ENCODE measurements at places on chromosomes 1 and 21.

- DNase-seq = peak; percentile 5
These were observed 673.6 kb upstream of the NR5A2 start for GRCh38 chr1:199353906-199354305.

DNA sequence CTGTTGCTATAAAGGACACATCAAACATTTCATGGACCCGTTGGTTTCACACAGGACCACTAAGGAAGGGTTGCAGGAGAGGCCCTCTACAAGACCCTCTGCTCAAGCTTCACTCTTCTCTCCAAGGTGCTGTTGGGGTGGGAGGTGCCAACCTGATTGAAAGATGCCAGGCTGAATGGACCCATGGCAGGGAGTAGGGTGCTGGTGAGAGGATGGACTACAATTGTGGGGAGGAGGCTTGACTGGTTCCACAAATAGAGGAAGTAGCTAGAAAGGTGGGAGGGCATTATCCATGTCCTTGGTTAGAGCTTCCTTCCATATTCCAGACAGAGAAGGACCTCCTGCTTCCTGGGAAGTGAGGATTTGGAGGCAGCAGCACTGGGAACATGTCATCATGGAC lies 167.6 kb upstream of the HMGB4 start:
- DNase-seq = no peak

- peak; percentile 87 for DNase-seq
These were observed 36.2 kb upstream of the LYST start for GRCh38 chr1:235902677-235903542.

GRCh38 chr1:38046333-38046883 lies at the start of gene POU3F1:
Gene POU3F1 (minus strand): TSS chr1:38046793. CDS start chr1:38046743, 50 bp downstream.
- no peak for DNase-seq

GRCh38 chr21:45004481-45005247 lies 64.8 kb downstream of the SLX9 start:
- peak; percentile 15 for DNase-seq

- peak; percentile 61 for DNase-seq
These were observed 383.5 kb downstream of the OMA1 start for GRCh38 chr1:58162952-58163550.

DNA sequence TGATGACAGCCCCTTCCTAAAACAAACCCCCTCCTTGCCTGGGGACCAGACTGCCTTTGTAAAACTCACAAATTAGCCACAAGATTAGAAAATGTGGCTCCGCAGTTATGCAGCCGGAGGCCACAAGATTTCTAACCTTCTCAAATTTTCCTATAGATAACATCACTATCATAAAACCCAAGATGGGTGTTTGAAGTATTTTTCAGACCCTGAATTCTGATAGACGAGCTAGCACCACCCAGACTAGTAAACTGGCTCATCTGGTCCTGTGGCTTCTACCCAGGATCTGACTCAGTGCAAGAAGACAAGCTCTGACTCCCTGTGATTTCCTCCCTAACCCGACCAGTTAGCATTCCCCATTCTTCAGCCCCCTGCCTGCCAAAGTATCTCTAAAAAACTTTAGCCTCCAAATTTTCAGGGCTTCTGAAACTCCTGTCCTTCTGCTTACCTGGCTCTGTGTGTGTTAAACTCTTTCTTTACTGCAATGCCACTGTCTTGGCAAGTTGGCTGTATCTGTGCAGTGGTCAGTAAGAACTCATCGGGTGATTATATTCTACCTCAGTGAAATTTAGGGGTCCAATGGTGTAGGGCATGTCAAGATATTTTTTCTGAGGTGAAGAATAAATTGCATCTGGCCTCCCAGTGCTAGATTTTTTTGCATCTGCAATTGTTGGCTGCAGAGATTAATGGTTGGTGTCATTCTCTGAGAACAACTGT lies 102.1 kb downstream of the S1PR1 start:
- DNase-seq = no peak

- no peak for DNase-seq
These were observed 1.9 kb upstream of the TEKT2 start for GRCh38 chr1:36081926-36082485.

- DNase-seq = no peak
These were observed 9.3 kb upstream of the F3 start for GRCh38 chr1:94550800-94551241.

DNA sequence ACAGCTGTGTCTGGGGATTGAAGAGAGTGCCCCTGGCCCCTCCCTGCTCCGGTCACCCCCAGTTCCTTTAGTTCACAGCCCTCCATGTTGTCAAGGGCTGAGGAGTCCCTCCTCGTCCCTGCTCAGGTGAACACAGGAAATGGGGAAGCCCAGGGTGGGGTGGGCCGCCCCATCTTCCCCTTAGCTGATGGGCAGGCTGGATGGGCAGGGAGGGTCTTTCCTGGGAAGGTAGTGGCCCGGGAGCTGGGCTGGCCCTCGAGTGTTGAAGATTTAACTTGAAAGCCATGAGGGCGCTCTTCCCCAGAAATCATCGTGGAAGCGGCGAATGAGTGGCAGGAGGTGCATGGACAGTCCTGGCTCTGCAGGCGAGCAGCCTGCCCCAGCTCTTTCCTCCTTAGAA lies 18.3 kb upstream of the NPHP4 start:
- DNase-seq = no peak

GRCh38 chr1:43293896-43294760 lies 6.7 kb upstream of the TIE1 start:
- DNase-seq = peak; percentile 40

DNA sequence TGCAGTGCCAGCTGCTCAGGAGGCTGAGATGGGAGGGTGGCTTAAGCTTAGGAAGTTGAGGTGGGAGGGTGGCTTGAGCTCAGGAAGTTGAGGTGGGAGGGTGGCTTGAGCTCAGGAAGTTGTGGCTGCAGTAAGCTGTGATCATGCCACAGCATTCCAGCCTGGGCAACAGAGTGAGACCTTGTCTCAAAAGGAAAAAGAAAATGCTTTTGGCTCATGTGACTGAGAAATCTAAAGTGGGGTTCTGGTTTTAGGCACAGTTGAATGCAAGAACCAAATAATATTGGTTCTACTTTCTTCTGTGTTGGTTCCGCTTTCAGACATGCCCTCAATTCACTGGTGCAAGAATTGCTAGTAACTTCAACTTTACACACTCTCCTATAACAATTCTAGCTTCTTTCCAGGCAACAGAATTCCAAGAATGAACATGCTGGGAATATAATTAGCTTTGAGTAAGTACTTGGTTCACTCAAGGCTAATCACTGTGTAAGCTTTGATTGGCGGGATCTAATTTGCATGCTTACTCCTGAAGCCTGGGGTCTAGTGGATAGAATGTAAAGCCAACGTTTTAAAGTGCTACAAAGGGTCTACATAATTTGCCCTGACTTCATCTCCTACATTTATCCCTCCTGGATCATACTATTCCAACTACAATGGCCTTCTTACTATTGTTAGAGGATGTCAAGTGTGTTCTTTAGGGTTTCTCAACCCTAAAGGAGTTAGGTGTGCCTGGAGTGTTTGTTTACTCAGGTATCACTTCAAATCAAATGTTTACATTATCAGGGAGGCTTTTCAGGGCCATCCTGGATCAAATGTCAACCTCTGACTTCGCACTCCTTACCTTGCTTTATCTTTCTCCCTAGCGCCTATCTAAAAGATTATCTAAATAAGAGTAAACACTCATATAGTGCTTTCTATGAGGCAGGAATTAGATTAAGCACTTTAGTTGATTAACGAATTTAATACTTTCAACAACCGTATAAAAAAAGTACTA lies 115.1 kb downstream of the SLC16A1 start:
- DNase-seq = no peak

DNA sequence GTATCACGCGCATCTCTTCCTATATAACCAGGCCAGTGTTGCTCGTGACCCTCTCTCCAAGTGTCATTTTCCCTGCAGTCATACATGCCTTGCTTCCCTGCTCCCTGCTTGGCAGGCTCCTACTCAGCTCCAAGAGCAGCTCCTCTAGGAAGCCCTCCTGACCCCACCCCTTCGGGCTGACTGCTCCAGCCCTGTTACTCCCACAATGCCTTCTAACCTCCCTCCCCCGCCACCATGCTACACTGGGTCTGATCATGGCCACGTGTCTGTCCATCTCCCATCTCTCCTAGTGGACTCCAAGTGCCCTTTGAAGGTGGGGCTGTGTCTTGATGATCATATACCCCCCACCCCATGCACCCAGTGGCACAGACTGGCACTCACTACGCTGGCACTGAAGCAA lies 44.7 kb downstream of the MRPL37 start:
- no peak for DNase-seq

DNA sequence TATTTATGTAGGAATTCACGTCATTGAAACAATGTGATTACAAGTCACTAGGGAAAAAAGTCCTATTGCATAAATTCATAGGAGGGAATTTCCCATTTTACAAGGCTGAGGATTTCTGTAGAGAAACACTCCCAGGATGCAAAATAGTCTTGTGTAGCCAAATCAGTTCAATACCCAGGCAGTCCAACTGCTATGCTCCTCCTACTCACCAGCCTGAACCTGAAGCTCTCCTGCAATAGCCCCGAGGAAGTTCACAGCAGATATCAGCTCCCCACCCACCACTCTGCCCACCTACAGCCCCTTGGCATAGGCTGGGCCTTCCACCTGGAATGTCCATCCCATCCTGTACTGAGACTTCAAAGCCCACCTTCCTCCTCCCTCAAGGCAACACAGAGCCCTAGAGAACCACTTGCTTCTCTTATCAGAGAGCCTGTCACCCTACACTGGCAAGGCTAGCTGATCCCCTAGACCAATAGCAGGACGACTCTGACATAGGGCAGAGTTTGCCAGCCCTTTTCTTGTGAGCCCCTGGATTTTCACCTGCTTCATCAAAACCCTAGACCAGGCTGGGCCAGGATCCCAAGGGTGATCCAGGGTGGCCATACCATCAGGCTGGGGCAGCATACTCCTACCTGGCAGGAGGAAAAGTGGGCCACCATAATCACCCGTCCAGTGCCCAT lies 1.5 kb downstream of the LSS start:
- no peak for DNase-seq

GRCh38 chr1:41695118-41695745 lies 210.7 kb upstream of the EDN2 start:
- no peak for DNase-seq

GRCh38 chr21:32777269-32777668 lies 5.7 kb upstream of the PAXBP1 start:
- peak; percentile 9 for DNase-seq

DNA sequence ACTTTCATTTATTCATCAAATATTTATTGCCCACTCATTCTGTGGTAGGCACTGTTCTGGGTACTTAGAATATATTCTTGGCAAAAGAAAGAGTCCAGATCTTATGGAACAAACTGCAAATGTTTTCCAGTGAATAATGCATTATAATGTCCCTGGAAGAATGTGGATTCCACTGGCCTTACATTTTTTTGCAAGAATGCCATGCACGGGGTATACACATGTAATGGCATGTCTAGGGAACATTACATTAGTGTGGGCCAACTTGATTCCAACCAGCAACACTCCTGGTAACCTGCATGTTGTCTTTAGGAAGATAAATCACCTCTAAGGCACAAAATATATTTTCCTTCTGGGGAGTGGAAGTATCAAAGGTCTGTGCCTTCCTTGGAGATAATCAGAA lies 33.0 kb upstream of the IFI44L start:
- DNase-seq = peak; percentile 27

DNA sequence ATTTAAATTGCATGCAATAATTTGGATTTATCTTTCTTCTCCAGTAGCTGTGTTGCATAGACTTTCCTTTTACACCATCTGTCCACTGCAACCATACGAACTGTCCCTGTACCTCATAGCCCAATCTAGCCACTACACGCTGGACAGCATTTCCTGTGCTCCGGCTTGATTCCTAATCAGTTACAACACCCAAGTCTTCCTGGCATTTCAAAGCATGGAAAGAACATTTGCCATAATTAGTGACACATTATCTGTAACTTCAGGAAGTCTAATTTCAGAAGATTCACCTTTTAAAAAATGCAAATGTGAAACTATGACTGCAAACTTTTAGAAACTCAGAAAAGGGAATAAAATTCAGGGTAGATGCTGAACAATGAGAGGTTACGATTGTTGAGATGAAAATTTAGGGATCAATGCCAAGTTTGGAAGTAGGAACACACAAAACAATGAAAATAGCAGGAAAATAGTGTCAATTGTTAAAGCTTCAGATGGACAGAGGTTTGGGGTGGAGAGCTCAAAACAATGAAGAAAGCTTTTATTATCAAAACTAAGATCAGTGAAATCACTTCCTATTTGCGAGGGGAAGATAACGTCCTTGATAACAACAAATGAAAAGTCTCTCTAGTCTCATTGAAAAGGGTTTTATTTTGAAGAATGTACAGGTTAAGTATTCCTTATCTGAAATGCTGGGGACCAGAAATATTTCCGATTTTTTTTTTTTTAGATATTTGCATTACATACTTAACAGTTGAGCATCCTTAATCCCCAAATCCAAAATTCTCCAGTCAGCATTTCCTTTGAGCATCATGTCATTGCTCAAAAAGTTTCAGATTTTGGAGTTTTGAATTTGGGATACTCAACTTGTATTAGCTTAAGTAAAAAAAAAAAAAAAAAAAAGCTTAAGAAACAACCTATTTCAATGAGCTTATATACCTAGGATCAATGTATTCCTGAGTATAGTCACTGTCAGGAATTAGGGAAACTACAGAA lies 107.3 kb downstream of the FNBP1L start:
- DNase-seq = no peak

DNA sequence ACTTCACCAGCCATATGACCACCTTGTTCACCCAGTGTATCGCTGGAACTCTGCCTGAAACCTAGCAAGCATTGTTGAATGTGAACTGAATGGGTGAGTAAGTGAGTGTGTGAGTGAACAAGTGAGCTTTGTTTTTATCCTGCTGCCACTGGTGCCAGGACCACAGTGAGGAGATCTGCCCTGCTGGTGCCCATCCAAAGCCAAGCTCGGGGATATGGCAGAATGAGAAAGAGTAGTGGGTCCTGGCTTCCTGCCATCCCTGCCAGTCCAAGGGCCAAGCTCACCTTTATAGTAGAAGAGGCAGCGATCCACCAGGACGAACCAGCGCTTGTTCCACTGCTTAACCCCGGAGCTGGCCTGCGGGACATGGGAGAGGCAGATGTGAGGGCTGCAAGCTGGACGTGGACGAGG lies 53.4 kb upstream of the GOLT1A start:
- no peak for DNase-seq

GRCh38 chr1:55067914-55068313 lies 28.6 kb downstream of the PCSK9 start:
- no peak for DNase-seq

GRCh38 chr1:118973531-118974137 lies 14.5 kb downstream of the TBX15 start:
- peak; percentile 74 for DNase-seq

GRCh38 chr1:220818421-220819173 lies 31.9 kb downstream of the MTARC1 start:
- peak; percentile 64 for DNase-seq

- DNase-seq = no peak
These were observed 32.7 kb downstream of the FHAD1 start for GRCh38 chr1:15279576-15280230.

All from fibroblast of skin of back (primary cell).